Central memory CD4-positive, alpha-beta T cell (primary cell): ENCODE measurements at places on chromosomes 2 and 18.
A peak's percentile ranks its signal among the peaks of the same experiment; 100 is the strongest.

- no peak for DNase-seq
Measured at GRCh38 chr18:72700961-72701710, 157.0 kb upstream of the CBLN2 start.

DNA sequence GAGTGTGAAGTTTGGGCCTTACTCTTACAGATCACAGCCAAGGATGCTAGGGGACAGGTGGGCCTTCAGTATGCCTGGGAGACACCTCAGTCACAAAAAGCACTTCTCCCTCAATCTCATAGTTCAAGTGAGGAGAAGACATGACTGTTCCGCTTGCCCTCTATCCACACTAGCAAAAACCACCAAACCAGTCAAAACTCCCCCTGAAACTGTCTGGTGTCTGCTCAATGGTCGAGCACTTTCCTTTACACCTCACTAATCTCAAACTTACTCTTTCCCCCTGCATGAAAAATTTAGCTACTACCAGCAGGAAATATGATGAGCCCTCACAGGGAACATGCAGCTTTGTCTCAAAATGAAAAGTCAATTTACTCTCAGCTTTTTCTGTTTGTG, 232.2 kb downstream of the TRIB2 start:
- no peak for DNase-seq

DNA sequence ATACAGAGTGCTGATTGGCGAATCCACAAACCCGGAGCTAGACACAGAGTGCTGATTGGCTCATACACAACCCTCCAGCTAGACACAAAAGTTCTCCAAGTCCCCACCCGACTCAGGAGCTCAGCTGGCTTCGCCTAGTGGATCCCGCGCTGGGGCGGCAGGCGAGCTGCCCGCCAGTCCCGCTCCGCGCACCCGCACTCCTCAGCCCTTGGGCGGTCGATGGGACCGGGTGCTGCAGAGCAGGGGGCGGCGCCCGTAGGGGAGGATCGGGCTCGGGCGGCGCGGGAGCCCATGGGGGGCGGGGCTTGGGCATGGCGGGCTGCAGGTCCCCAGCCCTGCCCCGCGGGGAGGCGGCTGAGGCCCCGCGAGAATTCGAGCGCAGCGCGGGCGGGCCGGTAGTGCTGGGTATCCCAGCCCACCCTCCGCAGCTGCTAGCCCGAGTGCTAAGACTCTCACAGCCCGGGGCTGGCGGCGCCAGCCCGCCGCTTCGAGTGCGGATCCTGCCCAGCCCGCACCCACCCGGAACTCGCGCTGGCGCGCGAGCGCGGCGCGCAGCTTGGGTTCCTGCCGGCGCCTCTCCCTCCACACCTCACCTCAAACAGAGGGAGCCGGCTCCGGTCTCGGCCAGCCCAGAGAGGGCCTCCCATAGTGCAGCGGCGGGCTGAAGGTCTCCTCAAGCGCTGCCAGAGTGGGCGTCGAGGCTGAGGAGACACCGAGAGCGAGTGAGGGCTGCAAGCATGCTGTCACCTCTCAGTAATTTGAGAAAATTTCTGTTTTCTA, 75.5 kb upstream of the ATP5MC3 start:
- DNase-seq: no peak

GRCh38 chr2:191543708-191544107, 134.2 kb upstream of the NABP1 start:
- no peak for DNase-seq

DNA sequence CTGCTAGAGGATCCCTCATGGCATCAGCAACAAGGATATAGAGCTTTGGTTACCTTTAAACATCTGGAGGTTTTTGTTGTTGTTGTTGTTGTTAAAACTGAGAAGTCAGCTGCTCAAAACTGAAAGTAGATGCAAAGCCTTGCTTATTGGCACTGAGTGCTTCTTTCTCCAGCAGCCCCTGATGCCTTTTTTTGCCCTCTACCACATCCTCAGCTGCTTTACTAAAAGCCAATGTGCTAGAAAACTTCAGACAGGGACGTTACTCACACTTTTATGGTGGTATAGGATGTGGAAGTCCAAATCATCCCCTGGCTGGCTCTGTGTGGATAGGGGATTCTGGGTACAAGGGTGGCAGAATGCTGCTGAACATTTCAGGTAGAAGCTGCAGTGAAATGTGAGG, 78.3 kb upstream of the CHST9 start:
- no peak for DNase-seq

DNA sequence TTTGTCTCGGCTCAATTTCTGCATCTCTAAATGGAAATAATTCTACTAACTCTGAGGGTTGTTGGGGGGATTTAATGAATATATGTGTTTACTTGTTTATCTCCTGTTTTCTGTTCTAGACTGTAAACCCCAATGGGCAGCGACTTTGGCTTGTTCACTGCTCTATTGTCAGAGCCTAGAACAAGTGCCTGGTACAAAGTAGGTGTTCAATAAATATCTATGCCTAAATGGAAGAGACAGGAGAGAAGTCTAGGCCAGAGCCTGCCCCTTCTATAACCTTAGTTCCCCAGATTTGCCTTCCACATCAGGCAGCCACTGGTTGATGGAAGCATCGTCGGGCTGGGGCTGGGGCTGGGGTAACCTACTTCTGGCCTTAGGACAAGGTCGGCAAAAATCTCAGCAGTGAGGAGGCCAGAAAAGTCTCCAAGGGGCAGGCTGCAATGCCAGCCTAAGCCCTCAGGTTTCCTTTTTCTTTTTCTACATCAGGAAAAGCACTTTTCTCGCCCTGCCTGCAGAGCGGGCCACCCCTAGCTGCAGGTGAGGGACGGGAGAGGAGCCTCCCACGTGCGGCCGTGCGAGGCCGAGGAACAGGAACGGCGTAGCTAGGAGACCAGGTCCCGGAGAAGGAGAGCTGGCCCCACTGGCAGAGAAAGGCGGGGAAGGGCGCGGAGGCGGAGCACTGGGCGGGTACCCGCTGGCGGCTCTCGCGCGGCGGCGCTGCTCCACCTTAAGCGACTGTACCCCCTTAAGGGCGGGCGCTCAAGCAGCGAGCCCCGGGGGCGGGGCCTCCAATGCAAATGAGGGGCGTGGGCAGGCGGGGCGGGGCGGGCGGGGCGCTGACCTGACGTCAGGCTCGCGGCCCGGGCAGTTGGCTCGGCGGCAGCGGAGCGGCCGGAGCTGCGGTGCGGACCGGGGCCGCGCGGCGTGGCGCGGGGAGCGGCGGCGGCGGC, at the start of gene CNNM4:
CNNM4 (plus strand) TSS at position 867 of the 950 bp plus-strand sequence. CDS start 98 bp downstream, outside the sequence.
- peak; percentile 84 for DNase-seq

GRCh38 chr2:216082805-216083204, 1.1 kb downstream of the TMEM169 start:
- DNase-seq: no peak

DNA sequence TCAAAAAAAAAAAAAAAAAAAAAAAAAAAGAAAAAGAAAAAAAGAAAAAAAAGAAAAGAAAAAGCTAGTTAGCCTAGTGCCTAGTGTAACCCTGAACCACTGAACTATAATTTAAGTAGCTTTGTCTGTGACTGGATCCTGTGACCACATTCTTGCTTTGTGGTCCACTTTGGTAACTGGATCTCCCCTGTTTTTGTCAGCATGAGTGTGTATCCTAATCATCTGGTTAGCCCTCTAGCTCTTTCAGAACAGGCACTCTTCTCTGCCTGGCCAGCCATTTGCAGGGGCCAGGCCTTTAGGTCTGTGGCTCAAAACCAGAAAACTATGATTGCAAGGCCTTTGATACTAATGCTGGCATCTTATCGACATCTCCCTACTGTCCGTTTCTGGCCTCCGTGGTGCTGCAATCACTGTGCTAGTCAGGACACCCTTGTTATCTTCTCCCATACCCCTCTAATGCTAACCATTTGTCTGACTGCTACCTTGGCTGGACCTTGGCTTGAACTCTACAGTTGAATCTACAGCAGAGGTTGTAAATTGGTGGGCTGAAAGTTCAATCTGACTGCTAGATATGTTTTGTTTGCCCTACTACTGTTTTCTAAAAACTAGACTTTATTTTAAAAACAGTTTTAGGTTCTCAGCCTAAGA, 40.5 kb downstream of the RBKS start:
- no peak for DNase-seq

DNA sequence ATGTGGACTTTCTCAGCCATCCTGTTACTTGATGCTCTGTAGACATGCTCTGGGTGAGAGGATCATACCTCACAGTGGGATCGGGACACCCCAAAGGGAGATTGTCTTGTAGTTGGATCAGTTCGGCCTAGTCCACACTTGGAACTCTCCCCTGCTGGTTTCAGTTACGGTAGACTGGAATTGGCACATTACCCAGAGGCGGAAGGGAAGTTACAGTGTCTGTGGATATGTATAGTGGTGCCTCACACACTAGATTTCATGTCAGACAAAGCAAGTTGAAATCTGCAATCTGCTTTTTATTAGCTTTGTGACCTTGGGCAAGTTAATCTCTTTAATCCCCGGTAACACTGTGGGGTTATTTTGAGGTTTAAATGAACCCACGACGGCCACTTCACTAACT, 16.2 kb upstream of the CTAGE1 start:
- DNase-seq: no peak

DNA sequence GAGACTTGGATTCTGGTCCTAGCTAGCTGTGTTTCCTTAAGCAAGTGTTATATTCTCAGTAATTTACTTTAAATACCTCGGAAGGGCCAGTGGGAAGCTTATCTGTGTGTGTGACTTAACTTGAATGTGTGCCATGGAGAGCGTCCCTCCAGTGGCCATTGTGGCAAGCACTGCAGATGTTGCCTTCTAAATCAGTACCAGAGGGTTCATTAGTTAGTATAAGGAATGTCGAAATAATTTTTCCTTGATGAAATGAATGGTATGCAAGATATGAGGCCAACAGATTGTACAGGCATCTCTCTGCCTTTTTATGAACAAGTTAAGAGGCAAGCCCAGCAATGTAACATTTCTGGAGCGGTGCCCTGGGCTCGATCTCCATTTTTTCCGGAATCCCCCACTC, 52.0 kb downstream of the FBXO36 start:
- DNase-seq: no peak

GRCh38 chr2:235611756-235612155, 117.9 kb downstream of the AGAP1 start:
- DNase-seq: no peak

DNA sequence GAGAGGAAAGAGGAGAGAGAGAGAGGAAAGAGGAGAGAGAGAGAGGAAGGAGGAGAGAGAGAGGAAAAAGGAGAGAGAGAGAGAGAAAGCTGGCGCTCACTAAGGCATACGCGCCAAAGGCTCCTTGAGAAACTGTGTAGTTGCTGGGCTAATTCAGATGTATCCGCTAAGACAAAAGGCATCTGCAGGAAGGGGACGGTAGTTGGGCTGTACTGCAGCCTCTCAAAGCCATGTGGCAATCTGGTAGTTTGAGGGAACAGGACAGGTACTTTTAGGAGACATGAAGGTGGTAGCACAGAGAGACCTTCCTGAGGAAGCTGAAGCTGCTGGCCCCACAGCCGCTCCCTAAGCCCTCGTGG, 31.6 kb downstream of the THNSL2 start:
- DNase-seq: no peak

GRCh38 chr2:74007121-74007520, 22.4 kb downstream of the TET3 start:
- DNase-seq: no peak

GRCh38 chr18:26568926-26569665, 20.7 kb upstream of the KCTD1 start:
- no peak for DNase-seq

GRCh38 chr2:178732913-178733312, 74.3 kb downstream of the TTN start:
- DNase-seq: no peak

DNA sequence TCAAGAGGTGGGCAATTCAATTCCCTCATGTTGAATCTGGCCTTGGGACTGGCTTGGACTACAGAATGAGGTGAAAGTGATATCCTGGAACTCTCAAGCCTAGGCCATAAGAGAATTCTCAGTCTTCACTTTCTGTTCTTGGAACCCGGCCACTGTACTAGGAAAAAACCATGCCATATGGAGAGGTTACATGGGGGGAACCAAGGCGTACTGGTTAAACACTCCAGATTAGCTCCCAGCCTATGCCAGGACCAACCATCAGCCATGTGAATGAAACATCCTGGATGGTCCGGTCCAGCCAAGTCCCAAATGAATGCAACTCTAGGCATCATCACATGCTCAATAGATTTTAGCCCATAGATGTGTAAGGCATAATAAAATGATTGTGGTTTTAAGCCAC, 56.4 kb downstream of the ZNF385B start:
- DNase-seq: no peak

GRCh38 chr2:237388036-237388435, 25.9 kb downstream of the COL6A3 start:
- no peak for DNase-seq

DNA sequence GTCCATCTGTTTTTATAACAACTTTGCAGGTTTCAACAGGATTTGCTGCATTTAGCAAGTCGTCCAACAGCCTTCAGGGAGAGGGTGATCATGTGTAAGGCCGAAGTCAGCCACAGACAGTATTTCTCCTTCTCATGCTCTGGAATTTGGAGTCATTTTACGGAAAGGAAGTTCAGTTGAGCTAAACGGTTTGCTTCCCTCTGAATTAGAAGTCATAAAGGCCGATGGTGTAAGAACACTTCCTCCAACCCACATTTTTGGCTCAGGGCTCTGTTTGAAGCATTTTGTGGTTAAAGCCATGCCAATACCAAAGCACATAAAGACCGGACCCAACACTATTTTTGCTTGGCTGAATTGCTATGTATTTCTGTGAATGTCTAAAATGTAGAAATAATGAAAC, 129.5 kb downstream of the TMEM182 start:
- no peak for DNase-seq

- no peak for DNase-seq
Measured at GRCh38 chr2:232038881-232039485, 77.5 kb downstream of the DIS3L2 start.

DNA sequence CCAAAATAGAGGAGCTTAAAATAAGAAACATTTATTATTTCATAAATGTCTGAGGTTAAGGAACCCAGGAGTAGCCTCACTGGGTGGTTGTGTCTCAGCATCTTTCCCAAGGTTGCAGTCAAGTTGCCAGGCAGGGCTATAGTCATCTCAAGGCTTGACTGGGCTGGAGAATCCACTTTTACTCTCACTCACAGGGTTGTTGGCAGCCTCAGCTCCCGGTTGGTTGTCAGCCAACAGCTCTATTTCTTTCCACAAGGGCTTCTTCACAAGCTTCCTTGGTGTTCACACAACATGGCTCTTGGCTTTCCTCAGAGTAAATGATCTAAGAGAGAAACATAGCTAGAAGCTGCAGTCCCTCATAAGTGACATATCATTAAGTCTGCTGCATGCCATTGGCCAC, 55.6 kb upstream of the TEX51 start:
- DNase-seq: no peak

DNA sequence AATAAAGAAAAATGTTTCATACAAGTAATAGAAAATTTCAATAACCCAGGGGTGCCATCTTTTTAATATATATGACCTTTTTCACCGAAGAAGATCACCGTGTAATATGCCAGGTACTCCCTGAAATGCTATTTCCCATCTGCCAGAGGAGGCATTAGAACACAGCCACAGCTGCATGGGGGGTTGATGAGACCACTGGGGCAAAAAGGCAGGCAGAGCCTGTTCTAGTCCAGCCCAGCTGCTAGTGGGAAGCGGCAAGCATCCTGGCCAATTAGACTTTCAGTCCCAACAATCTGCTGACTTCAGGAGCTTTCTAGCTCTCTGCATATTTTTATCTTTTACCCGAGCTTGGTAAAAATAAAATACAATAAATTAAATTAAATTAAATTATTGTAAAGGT, 362.6 kb downstream of the RIT2 start:
- DNase-seq: no peak
